Activated CD8-positive, alpha-beta memory T cell treated with anti-CD3 and anti-CD28 coated beads for 4 hours (primary cell): ENCODE measurements at places on chromosomes 13 and 19.
A peak's percentile ranks its signal among the peaks of the same experiment; 100 is the strongest.

- no peak for DNase-seq
These were observed 23.0 kb downstream of the COL4A1 start for GRCh38 chr13:110283736-110284517.

DNA sequence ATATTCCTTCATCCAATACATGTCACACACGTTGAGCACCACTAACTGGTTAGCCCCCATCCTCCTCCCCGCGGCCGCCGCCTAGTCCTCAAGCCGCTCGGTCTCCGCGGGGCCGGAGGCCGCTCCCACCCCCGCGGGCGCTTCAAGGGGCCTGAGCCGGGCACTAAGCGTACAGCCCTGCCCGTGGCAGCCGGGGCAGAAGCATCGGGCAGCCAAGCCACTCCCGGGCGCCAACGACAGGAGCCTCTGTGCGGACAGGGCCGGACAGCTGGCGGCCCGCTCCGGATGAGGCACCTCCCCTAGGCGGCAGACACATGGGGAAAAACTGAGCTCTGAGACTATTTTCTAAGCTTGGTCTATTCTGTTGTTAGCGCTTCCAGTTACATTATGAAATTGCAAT is 2.8 kb upstream of the ZNF543 start:
- no peak for DNase-seq

DNA sequence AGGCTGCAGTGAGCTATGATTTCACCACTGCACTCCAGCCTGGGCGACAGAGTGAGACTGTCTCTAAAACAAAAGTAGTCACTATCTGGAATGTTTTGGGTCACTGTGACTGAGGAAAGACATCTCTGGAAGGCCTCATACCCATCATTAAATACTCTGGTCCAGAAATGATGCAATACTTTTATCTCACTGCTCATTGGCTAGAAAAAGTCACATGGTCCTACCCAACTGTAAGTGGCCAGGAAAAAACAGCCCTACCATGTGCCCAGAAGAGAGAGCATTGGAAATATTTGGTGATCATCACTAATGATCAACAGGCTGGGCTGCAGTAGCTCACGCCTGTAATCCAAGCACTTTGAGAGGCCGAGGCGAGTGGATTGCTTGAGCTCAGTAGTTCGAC is 29.8 kb downstream of the PNPLA6 start:
- no peak for DNase-seq

DNA sequence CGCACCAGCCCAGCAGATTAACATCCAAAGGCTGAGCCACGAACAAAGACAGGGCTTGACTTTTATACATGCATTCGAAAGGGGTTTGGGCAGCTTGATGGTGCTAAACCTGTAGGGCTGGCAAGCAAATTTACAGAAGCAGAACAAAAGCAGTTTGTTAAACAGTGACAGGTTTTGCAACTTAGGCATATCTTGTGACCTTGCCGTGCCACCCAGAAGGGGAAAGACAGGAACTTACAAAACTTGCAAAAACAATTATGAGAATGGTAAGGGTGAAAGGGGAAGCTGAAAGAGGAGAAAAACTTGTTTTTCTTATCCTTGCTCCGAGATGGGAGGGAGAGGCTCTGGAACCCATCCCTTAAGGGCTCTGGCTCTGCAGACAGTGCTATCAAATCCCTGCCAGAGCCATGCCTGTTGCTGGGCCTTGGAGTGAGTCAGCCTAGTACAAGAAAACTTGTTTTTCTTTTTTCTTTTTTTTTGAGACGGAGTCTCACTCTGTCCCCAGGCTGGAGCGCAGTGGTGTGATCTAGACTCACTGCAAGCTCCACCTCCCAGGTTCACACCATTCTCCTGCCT is 1325.2 kb upstream of the PRR20A start:
- no peak for DNase-seq

DNA sequence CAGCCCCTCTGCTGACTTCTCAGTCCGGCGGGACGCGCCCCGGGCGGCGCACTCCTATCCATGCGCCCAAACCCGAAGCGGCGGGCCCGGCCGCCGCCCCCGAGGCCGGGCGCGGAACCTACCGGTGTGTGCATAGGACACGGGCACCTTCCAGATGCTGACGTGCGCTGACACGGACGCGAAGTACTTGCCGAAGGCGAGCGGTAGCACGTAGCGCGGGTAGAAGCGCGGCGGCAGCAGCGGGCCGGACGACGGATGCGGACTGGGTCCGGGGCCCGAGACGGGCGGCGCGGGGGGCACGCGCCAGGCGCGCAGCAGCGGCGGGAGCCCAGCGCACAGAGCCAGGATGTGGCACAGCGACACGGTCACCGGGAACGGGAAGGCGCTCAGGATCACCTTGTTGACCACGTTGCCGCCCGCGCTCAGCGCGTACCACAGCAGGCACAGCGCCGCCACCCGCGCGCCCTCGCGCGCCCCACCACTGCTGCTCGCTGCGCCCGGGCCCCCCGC is 338 bp downstream of the SLC35E1 start:
- no peak for DNase-seq

GRCh38 chr13:92775658-92776057 is 450.9 kb upstream of the GPC6 start:
- no peak for DNase-seq

GRCh38 chr13:91292630-91293221 is 54.8 kb upstream of the MIR17HG start:
- no peak for DNase-seq

- DNase-seq = no peak
These were observed 24.2 kb downstream of the VRK3 start for GRCh38 chr19:50000841-50001557.

- no peak for DNase-seq
These were observed 352.8 kb downstream of the KLF12 start for GRCh38 chr13:73781384-73781783.

DNA sequence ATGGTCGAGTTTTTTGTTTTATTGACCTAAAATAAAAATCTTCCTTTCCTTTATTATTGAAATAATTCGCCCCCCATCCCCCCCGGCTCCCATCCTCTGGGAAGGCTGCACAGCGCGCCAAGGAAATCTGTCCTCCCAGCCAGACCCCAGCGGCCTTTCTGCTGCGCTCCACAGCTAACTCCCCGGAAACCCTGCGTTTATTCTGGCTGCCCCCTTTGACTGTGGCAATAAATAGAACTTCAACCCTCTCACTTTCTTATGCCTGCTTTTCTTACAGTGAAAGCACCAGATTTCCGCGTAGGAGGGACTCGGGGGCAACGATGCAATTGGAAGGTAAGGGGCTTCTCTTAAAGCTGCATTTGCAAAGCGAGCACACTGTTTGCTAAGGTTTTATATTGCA is 9.7 kb upstream of the C19orf12 start:
- no peak for DNase-seq

- peak; percentile 14 for DNase-seq
These were observed at the start of gene KHSRP for GRCh38 chr19:6424195-6424938. Gene KHSRP (minus strand): TSS chr19:6424811. CDS start chr19:6424701, 110 bp downstream.

GRCh38 chr19:45428384-45429231 is 4.9 kb upstream of the ERCC1 start:
- no peak for DNase-seq

DNA sequence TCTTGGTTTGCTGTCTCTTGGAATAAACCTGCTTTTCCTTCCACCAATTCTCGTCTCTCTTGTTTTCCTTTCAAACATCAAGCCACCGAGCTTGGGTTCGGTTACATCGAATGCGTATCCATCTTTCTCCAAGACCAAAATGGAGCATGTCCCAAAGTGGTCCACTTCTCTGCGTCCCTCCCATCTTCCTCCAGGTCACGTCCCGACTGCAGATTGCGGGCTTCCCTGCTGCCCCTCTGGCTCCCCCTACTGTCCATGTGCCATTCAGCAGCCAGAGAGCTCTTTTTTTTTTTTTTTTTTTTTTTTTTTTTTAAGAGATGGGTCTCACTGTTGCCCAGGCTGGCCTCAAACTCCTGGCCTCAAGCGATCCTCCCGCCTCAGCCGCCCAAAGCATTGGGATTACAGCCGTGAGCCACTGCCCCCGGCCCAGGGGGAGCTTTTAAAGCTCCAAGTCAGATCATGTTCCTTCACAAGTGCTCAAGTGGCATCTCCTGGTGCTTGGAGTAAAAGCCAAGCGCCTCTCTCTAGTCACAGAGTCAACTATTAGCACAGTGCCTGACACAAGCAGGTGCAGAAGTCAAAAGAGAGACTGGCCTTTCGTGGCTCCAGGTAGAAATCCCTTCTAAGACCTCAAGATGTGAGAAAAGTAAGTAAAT is 10.0 kb downstream of the COL5A3 start:
- DNase-seq = peak; percentile 32

GRCh38 chr19:54725321-54725720 is 1.1 kb downstream of the KIR3DL3 start:
- no peak for DNase-seq
